ENCODE measurements at places on chromosomes 2 and 18. TPM values are rescaled to one million over a fixed set of nuclear protein-coding genes. Genes with fewer than 3 reads are reported as not detected.

The PRKD3 gene
- 48.2 TPM for total RNA-seq

The APLF gene
- total RNA-seq: 6.9 TPM

The RRM2 gene
- 6.4 TPM for total RNA-seq

The PGAP1 gene
- total RNA-seq: 2.2 TPM

The DCDC2C gene
- not detected for total RNA-seq

The TMEM169 gene
- total RNA-seq: 0.22 TPM

The FSHR gene
- total RNA-seq: not detected

The VSNL1 gene
- not detected for total RNA-seq

The CHRNG gene
- total RNA-seq: not detected

The PLCL1 gene
- 0.11 TPM for total RNA-seq

The SRBD1 gene
- total RNA-seq: 26.1 TPM

The QPCT gene
- total RNA-seq: 0.43 TPM

The POLR1A gene
- 5.5 TPM for total RNA-seq

The VIT gene
- total RNA-seq: under 0.01 TPM

The DAPL1 gene
- total RNA-seq: not detected

Measured in dermis lymphatic vessel endothelial cell (primary cell).